ENCODE measurements at places on chromosomes 4 and X. TPM values are rescaled to one million over a fixed set of nuclear protein-coding genes. Genes with fewer than 3 reads are reported as not detected.

DNA sequence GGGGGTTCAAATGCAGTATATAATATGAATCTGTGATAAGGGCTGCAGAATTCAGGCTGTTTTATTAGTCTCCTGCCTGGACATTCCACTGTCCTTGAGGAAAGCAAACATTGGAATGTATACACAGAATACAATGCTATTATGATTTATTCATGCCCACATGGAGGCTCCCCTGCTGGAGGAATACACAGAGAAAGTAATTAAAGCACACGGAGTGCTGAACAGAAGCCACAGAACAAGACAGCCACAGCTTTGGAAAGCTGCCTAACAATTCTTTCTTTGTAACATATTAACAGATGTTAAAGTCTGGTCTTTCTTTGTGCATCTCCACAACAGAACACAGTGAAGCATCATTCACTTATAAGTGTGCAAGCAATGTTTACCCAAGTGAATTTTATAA, 155.8 kb downstream of the ARAP2 start:
- H3K27ac ChIP-seq = no peak overlapping the region
- DNase-seq = no peak
- H3K4me1 ChIP-seq = no peaks in the 10 kb centered on the region
- H3K36me3 ChIP-seq = no peaks in the 10 kb centered on the region

FAM9B gene
- total RNA-seq = not detected

GRCh38 chr4:155591738-155592143, 74.9 kb upstream of the GUCY1A1 start:
- DNase-seq = no peak
- H3K4me1 ChIP-seq = no peaks in the 10 kb centered on the region
- no peaks in the 10 kb centered on the region for H3K27me3 ChIP-seq
- peak overlapping the region; percentile 33 for H3K27ac ChIP-seq
- no peak overlapping the region for H3K4me3 ChIP-seq

DNA sequence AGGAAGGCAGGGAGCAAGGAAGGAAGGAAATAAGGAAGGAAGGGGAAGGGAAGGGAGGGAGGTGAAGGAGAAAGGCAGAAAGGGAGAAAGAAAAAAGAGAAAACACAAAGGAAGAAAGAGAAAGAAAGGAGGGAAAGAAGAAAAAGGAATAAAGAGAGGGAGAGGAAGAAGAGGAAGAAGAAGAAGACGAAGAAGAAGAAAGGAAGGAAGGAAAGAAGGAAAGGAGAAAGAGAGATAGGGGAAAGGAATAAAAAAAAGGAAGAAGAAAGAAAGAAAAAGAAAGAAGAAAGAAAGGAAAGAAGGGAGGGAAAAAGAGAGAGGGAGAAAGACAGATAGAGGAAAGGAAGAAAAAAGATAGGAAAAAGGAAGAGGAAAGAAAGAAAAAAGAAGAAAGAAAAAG, 128.0 kb downstream of the MXRA5 start:
- no peaks in the 10 kb centered on the region for H3K27me3 ChIP-seq
- H3K36me3 ChIP-seq = no peaks in the 10 kb centered on the region
- no peak for DNase-seq
- H3K4me1 ChIP-seq = no peaks in the 10 kb centered on the region

DNA sequence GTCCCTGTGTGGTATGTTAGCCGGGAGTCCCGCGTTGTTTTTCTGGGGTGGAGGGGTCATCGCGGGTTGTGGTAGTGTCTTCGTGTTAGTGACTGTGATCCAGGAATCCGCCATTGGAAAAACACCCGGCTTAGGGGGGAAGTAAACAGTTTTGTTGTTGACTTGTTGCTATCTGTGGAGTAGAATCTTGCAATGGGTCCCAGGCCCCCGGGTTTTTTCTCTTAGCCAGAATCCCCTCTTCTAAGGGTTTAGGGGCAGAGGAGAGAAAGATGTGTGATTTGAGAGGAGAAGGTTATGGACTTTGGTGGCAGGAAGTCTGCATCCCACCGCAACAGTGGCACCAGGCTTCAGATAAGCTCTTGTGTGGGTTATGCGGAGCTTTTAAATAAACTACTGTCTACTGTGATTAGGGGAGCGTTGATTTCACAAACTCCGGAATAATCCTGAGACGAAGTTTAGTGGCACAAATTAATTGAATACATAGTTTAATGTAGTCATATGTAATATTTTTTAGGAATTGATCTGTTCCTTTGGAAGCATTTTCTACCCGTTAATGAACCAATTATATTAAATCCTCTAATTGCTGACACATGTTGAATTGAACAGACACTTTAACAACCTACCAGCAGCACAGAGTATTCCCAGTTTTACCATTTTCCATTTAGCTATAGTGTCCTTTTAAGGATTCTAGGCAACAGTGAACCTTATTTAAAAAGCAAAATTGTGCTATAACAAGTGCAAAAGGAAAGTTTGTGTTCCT, 1.4 kb downstream of the DDX3X start:
- DNase-seq = no peak
- H3K4me3 ChIP-seq = peak overlapping the region; percentile 87
- H3K27me3 ChIP-seq = no peaks in the 10 kb centered on the region

DNA sequence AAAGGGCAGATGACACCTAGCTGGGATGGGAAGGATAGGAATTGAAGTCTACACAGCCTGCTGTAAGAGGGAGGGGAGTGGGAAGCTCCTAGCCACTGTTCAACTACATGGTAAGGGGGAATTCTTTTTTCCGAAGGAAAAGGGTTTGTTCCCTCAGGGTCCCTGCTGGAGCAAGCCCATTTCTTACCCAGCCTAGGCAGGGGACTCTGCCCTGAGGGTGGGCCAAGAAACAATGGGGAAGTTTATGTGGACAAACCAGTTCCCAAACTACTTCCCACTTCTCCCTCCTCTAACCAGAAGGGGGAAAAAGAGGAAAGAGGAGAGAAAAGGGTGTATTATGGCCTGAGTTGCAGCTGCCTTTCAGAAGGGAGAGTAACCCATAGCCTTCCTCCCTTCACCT, 13.5 kb upstream of the VSIG4 start:
- no peak for DNase-seq
- no peaks in the 10 kb centered on the region for H3K4me1 ChIP-seq
- H3K36me3 ChIP-seq = no peaks in the 10 kb centered on the region

DNA sequence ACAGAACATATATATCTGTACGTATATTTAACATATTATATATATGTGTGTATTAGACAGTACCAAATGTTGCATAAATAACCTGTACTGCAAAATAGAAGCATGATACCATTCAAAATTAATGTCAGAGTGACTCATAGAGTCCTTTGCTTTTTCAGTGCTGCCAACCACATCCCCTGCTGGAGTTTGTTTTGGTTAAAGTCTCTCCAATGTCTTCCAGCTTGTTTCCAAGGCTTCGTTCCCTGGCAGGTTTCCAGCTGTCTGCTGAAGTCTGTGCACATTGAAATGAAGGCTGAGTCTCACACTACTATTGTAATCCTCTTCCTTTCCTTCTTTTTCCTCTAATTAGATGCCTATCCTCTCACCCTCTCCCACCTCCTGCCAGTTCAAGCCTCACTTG, 14.9 kb downstream of the NRK start:
- no peaks in the 10 kb centered on the region for H3K27me3 ChIP-seq
- no peak overlapping the region for H3K27ac ChIP-seq

MTTP gene
- 1.1 TPM for total RNA-seq

CT47A1 gene
- not detected for total RNA-seq

DNA sequence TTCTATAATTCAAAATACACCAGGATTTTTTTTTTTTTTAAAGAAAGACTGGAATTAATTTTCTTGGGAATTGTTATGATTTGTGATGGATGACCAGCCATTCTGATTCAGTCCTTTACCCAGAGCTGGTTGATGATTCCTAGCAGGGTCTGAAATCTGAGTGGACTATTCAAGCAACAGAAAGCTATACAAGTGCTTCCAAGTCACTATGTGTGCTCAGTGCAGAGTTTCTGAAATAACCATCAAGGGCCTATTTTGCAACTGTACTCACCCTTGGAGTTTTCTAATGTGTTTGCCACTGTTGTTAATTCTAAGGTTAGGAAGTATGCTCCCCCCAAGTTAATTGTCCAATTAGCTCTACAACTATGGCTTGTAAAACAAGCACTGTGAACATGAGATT, 137.7 kb upstream of the RAPGEF2 start:
- H3K36me3 ChIP-seq = no peaks in the 10 kb centered on the region
- no peak for DNase-seq
- H3K27ac ChIP-seq = no peak overlapping the region
- no peak overlapping the region for H3K4me3 ChIP-seq
- no peaks in the 10 kb centered on the region for H3K4me1 ChIP-seq

PLAC1 gene
- not detected for total RNA-seq

SMARCA1 gene
- total RNA-seq = 24.1 TPM

GRCh38 chr4:25448379-25449109, 71.5 kb downstream of the ANAPC4 start:
- no peaks in the 10 kb centered on the region for H3K36me3 ChIP-seq
- no peaks in the 10 kb centered on the region for H3K4me1 ChIP-seq
- H3K4me3 ChIP-seq = no peak overlapping the region
- no peak for DNase-seq

- no peaks in the 10 kb centered on the region for H3K4me1 ChIP-seq
- H3K36me3 ChIP-seq = no peaks in the 10 kb centered on the region
- no peaks in the 10 kb centered on the region for H3K27me3 ChIP-seq
- DNase-seq = no peak
- no peak overlapping the region for H3K27ac ChIP-seq
These were observed 8.1 kb downstream of the ETDB start for GRCh38 chrX:135112096-135112729.

DNA sequence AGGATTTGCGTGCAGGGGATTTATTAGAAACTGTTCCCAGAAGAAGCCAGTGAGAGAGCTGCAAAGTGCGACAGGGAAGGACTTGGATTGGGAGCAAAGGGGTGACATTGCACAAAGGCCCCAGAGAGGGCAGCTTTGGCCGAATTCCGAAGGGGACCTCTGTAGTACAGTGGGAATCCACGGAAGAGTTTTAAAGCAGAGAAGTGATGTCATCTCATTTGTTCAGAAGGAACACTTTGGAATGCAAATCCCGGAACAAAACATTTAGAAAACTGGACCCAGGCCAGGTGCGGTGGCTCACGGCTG, 71.7 kb downstream of the FAM184B start:
- no peaks in the 10 kb centered on the region for H3K36me3 ChIP-seq
- H3K27me3 ChIP-seq = no peaks in the 10 kb centered on the region
- H3K4me1 ChIP-seq = no peaks in the 10 kb centered on the region
- H3K4me3 ChIP-seq = no peak overlapping the region
- DNase-seq = no peak

ZAR1 gene
- total RNA-seq = not detected

GRCh38 chr4:143421609-143422008, 84.9 kb downstream of the GAB1 start:
- no peaks in the 10 kb centered on the region for H3K27me3 ChIP-seq
- DNase-seq = no peak
- H3K27ac ChIP-seq = no peak overlapping the region
- no peaks in the 10 kb centered on the region for H3K4me1 ChIP-seq
- H3K36me3 ChIP-seq = peaks cover 16% of the 10 kb centered on the region
- no peak overlapping the region for H3K4me3 ChIP-seq

- H3K27me3 ChIP-seq = no peaks in the 10 kb centered on the region
- no peaks in the 10 kb centered on the region for H3K36me3 ChIP-seq
- no peaks in the 10 kb centered on the region for H3K4me1 ChIP-seq
- H3K27ac ChIP-seq = peak overlapping the region; percentile 60
These were observed 32.4 kb upstream of the THOC2 start for GRCh38 chrX:123764967-123765871.

DNA sequence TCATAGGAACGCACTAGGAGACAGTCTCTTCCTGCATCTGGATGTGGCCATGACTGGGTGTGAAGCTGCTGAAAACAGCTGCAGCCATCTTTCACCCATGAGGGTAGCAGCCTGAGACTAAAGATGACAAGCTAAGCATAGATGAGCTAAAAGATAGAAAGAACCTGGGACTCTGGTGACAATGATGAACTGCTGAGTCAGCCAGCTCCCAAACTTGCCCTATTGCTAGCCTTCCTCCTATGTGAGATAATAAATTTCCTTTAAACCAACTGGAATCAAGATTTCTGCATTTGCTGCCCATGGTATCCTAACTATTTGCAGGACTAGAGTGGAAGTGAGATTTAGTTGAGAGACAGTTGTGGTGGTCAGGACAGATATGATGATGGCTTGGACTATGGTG, 21.0 kb upstream of the PI4K2B start:
- no peaks in the 10 kb centered on the region for H3K27me3 ChIP-seq
- H3K36me3 ChIP-seq = no peaks in the 10 kb centered on the region
- no peak for DNase-seq
- no peak overlapping the region for H3K4me3 ChIP-seq

- no peaks in the 10 kb centered on the region for H3K36me3 ChIP-seq
- H3K4me3 ChIP-seq = no peak overlapping the region
- DNase-seq = no peak
These were observed 12.5 kb upstream of the CLNK start for GRCh38 chr4:10697086-10697485.

DNA sequence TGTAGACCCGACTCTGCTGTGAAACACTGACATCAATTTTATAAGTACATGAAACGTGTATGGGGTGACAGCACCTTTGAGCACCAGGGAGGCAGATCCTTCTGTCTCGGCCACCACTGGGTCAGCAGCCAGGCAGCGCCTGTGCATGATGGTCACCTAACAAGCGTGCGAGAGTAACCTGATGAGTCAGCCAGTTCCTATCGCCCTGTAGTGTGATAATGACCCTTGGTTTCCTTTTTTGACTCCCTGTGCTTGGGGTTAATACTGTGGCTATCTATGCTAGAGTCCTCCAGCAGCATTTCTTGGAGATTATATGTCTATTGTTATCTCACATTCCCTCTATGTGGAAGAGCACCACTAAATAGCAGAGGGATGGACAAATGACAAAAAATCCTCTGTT, 101.6 kb downstream of the NPNT start:
- no peak overlapping the region for H3K4me3 ChIP-seq
- no peaks in the 10 kb centered on the region for H3K27me3 ChIP-seq
- no peak overlapping the region for H3K27ac ChIP-seq
- DNase-seq = no peak
- no peaks in the 10 kb centered on the region for H3K36me3 ChIP-seq
- no peaks in the 10 kb centered on the region for H3K4me1 ChIP-seq

DNA sequence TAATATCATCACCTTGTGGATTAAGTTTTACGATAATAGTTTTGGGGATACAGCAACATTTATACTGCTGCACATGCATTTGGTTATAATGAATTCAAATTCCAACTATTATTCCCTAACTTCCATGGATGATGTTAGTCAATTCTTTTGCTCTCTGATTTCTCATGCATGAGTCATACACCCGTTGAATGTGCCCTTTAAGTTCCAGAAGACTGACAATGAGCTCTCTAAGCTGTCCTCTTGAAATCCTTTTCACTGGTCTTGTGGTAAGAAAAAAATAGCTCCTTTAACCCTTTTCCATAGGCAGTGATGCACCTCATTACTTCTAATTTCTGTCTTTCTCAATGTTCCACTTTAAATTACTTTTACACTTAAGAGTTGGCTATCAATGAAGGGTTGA, 1095.2 kb upstream of the POU3F4 start:
- H3K4me3 ChIP-seq = no peak overlapping the region
- no peaks in the 10 kb centered on the region for H3K27me3 ChIP-seq
- no peak overlapping the region for H3K27ac ChIP-seq
- H3K4me1 ChIP-seq = no peaks in the 10 kb centered on the region
- no peak for DNase-seq

DNA sequence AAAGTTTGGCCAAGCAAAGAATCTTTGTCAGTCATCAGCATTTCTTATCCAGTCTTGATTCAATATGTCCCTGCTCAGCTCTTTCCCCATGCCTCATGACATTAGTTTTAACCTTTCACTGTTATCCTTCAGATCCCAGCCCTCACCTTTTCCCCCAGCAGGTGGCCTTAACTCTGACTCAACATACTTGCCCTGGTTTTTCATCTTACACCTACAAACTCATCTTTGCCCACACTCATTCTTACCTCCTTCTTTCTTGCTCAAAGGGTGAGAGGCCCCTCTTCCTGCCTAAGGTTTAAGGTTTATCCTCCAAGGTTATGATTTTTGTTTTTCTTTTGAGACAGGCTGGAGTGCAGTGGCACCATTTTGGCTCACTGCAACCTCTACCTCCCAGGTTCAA, 10.6 kb upstream of the ANXA5 start:
- H3K27me3 ChIP-seq = no peaks in the 10 kb centered on the region
- H3K4me1 ChIP-seq = peaks cover 11% of the 10 kb centered on the region
- DNase-seq = no peak

Measured in right atrium auricular region (tissue), 2 donors.